ENCODE measurements at places on chromosomes 2 and 18.

- DNase-seq, result no peak
Observed at GRCh38 chr2:173119069-173119807, 43.6 kb downstream of the MAP3K20 start.

DNA sequence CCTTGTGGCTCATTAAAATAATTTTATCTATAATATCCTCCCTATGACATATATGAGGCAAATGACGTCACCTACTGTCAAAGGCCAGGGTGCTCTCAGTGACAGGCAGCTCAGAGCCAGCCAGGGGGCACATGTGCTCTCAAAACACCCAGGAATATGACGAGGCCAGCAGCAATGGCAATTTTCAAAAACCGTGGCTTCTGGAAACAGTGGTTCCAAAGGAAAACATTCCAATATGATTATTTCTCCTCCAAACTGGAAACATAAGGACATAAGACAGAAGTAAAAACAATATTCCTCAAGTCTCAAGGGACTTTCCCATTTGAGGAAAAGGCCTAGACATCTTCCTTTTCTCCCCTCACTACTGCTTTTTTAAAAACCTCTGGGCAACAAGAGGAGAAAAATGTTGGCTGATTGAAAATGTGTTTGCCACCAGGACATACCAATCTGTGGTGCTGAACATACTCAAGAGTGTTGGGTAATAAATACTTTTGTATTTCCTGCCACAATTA, 40.8 kb downstream of the RNF152 start:
- DNase-seq, result no peak

DNA sequence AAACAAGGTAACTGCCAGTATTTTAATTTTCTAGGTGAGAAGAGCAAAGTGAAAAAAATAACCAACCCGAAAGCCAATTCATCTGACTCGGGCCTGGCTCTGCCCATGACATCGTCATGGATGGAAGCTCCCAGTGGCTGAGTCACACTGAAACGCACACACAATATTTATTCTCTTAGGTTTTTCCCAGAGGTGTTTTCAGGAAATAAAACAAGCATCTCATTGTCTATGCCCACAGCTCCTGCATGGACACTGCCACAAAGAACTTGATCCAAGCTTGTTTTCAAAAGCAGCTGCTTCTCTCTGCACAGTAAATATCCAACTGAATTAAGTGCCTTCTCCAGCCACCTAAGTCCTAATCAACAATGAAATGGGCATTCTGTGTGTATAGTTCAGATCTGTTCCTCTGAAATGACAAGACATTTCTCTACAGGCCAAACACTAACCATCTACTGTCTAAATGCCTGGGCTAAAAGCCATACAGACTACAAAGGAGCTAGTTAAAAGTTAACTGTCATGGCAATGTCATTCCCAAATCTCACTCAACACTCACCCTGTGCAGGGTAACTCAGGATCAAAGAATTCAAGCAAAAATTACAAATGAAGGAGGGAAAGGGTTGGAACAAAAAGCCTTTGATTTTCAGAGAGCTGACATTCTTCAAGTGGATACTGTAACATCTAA, 62.9 kb downstream of the RPL31 start:
- DNase-seq, result no peak

DNA sequence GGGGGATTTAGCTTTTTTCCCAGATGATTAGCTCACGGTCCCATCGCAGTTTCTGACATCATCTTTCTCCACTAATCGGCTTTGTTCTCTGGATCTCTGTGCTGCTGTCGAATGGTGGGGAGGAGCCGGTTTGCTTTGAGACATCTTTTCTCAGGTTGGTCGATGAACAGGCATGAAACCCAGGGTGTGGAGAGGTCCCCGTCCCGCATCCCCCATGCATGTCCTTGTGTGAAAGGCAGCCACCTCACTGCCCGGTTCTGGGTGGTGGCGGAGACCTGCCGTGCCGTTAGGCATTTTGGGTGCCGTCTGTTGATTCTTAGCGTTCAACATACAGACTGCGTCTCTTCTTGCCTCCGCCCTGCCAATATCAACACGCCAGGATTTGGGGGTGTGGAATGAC, 57.8 kb downstream of the CTDP1 start:
- no peak for DNase-seq

GRCh38 chr18:55857956-55858355, 270.0 kb upstream of the TCF4 start:
- no peak for DNase-seq

- no peak for DNase-seq
Observed at GRCh38 chr2:6975988-6976387, 58.8 kb downstream of the RNF144A start.

GRCh38 chr2:239880396-239880795, 144.7 kb downstream of the NDUFA10 start:
- DNase-seq, result no peak

- no peak for DNase-seq
Observed at GRCh38 chr2:84817239-84817655, 63.6 kb downstream of the TRABD2A start.

Measured in iPS DF 19.7 (cell line).